ENCODE measurements at places on chromosomes 5 and 9.

DNA sequence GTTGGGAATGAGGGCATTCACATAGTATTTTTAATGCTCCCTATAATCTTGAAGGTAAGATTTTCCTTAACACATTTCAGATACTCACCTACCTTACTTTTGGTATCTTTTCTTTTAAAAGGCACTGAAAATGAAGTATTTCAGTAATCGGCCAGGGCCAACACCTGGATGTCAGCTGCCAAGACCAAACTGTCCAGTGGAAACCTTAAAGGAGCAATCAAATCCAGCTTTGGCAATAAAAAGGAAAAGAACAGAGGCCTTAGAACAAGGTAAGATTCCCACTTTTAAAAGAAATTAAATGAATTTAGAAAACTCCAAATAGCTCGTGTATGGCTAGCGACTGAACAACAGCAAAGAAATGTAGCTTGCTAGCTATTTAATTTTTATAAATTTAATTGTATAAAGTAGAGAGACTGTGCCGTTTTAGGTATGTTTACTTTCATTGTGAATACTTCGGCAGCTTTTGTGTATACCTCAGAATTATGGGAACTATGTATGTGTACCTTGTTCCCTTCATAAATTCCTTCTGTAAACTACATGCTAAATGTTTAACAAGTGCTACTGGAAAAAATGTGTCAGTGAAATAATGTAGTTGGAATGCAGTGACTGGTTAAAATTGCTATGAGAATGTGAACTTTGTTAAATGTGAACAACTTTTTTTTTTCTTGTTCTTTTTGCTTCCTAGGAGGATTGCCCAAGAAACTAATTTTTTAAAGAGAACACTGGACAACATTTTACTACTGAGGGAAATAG lies 41.9 kb downstream of the CDK7 start:
- no peak for DNase-seq

- no peak for DNase-seq
Measured at GRCh38 chr5:61363401-61364114, 31.5 kb downstream of the ZSWIM6 start.

DNA sequence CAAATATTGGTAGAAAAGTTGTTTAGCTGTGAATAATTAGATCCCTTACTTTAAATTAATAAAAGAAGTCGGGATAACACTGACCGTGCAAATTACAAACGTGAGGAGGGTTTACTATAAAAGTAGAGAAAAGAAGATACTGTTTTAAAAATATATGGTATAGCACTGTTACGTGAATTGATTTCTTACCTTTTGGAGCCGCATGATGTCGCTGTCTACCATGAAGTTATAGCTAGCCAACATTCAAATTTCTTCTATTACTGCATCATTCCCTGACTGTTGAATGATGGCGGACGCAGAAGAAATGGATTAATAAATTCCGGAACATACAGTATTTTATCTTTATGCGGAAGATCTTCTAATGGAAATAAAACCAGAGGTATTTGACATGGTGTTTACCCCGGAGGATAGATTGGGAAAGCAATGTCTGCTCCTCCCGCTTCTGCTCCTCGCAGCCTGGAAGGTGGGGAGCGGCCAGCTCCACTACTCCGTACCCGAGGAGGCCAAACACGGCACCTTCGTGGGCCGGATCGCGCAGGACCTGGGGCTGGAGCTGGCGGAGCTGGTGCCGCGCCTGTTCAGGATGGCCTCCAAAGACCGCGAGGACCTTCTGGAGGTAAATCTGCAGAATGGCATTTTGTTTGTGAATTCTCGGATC lies at the start of gene PCDHA6:
PCDHA6 (plus strand) TSS at position 257 of the 658 bp plus-strand sequence; CDS start at position 389, 132 bp downstream.
- no peak for DNase-seq

- DNase-seq: no peak
Measured at GRCh38 chr9:137485343-137486140, 26.4 kb upstream of the NSMF start.

DNA sequence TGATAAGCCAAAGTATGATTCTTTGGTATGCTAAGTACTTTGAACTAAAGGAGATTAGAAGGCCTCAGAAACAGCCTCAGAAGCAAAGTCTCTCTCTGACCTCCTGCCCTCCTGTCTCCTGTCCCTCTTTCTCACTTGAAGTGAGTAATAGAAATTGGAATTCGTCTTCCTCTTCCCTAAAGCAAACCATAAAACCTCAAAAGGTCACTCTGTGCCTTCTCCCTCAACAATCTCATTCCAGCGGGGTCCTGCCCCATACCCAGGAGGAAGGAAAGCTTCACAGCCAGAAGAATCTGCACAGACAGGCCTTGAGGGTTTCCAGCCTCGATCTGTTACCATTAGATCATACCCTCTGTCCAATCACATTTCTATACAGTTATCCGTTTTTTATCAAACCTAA lies 87.8 kb downstream of the HAPLN1 start:
- no peak for DNase-seq

GRCh38 chr9:8613346-8613825 lies 813.8 kb upstream of the DMAC1 start:
- no peak for DNase-seq

GRCh38 chr9:16752601-16753000 lies 117.9 kb downstream of the BNC2 start:
- no peak for DNase-seq

- DNase-seq: no peak
Measured at GRCh38 chr5:155878991-155879575, 447.9 kb upstream of the SGCD start.

DNA sequence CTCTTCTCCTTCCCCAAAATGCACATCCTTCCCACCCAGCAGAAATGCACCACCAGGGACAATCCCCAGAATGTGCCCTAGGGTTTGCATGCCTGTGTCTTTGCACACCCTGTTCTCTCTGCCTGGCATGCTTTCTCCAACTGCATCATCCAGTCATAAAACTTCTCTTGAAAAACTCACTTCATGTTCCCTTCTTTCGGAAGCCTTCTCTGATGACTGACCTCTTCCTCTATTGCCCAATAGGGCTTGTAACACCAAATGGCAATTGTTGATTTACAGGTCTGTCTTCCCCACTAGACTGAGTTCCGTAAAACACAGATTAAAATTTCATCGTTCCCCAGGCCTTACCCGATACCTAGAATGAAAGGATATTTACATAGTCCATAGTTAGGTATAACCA lies 83.1 kb upstream of the SPOCK1 start:
- DNase-seq: no peak

- DNase-seq: no peak
Measured at GRCh38 chr5:175579742-175580432, 78.0 kb upstream of the HRH2 start.

DNA sequence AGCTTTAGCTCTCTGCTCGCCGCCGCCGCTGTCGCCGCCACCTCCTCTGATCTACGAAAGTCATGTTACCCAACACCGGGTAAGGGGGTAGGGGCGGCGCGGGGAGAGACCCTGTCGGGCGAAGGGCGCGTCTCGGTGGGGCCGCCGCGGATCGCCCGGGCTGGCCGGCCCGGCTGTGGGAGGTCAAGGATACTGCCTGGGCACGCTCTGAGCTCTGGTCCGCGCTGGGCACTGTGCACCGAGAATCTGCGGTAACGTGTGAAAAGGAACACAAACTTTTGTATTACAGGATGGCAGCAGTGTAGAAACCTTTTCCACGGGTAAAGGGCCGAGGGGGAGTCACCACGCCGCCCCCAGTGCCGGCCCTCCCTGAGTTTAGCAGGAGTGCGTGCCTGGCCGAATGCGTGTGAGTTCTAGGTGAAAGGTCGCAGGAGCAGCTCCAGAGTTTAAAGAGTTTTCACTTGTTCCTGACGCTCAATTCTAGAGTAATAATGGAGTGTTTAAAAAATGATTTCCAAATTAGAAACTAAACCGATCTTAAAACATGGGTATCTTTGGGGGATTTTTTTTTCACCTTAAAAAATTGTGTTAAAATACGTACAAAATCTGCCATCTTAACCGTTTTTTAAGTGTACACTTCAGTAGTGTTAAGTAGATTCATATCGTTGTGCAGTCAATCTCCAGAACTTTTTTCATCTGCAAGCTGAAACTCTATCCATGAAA lies at the start of gene HSDL2:
HSDL2 (plus strand) TSS at position 7 of the 723 bp plus-strand sequence; CDS start at position 63, 56 bp downstream.
- no peak for DNase-seq

DNA sequence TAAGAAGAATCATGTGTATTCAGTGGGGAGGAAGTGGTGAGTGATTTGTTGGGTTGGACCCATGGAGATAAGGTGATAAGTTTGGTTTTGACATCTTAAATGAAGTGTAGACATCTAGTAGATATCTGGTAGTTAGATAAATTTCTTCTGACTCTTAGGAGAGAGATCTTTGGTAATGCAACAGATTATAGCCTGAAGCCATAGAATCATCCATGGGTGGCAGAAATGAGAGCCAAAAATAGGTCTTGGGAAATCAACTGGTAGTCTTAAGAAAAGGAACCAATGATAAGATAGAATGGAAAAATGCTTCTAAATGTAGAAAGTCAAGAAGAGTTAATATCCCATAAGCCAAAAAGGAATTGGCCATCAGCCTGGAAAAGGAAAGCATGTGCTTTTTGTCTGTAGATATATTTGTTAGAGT lies 532.7 kb upstream of the GRAMD2B start:
- no peak for DNase-seq

DNA sequence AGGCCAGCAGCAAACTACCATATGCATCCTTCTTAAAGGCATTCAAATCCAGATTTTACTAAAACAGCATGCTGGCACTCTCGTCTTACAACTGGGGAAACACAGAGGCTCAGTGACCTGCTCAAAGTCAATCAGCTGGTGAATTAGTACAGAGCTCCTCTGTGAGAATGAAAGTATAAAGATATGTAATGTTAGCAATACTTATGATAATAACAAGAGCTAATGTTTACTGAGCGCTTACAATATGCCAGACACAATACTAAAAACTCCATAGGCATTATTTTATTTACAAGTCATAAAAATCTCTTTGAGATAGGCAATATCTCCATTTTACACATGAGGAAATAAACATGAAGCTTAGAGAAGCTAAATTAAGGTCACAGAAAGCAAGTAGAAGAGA lies 28.6 kb downstream of the FKBP15 start:
- no peak for DNase-seq

- DNase-seq: no peak
Measured at GRCh38 chr5:155460501-155460931, 447.0 kb downstream of the KIF4B start.
